SK-N-SH treated with all-trans-retinoic acid at 6 μM for 48 hours (cell line): ENCODE measurements at places on chromosomes 11 and 22.

DNA sequence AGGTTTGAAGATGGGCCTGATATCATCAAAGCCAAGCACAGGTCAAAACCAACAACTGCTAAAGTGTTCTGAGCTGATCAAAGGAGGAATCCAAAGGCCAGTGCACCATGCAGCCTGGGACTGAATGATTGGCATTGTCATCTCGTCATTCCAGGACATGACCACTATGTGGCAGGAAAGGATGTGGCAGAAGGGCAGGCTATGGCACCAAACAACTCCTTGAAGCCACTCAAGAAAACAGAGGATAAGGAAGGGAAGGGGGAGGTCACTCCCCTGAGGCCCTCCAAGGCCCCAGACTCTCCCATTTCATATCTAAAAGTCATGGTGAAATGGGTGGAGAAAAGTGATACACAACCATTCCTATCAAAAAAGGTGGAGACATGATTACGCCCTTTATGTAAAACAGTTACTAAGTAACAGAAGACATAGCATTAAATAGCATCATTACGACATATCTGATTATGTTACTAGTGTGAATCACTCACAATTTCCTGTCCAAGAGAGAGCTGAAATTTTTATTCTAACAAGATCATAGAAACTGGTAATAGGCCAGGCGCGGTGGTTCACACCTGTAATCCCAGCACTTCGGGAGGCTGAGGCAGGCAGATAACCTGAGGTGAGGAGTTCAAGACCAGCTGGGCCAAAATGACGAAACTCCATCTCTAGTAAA, 49.3 kb downstream of the AHNAK start:
- ATAC-seq, result peak; percentile 81

- no peak for ATAC-seq
These were observed 19.6 kb downstream of the PPFIBP2 start for GRCh38 chr11:7533199-7534041.

DNA sequence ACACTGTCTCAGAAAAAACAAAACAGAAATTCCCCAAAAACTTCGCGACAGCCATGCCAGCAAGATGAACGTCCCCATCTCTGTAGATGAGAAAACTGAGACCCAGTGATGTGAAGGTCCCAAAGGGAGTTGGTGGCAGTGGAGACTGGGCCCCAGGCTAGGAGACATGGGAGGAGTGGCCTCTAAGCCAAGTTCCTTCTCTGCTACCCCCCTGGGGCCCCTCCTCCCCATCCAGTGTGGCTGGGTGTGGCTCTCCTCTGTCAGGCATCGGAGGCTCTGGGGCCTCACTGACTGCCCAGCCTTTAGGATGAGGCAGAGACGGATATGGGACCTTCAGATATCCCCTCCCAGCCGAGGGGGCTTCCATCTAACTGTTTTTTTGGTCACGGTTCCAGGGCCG, 9.8 kb downstream of the RELT start:
- ATAC-seq, result no peak

DNA sequence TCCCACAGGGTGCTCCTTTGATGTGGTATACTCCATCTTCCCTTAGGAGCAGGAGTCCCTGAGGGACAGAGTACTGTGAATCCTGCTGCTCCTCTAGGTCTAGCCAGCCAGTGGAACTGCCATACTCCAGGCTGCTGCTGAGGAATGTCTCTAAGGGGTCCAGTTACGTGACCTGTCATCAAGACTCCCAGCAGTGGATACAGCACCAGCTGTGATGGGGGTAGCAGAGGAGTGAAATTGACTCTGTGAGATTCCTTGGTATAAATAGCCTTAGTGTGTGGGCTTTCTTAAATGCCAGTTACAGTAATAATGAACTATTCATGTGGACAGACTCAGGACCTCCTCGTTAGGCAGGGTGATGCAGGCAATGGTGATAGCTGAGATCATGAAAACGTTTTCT, 140.4 kb upstream of the LUZP2 start:
- no peak for ATAC-seq

- no peak for ATAC-seq
These were observed 6.4 kb downstream of the PRPF19 start for GRCh38 chr11:60899977-60900376.

DNA sequence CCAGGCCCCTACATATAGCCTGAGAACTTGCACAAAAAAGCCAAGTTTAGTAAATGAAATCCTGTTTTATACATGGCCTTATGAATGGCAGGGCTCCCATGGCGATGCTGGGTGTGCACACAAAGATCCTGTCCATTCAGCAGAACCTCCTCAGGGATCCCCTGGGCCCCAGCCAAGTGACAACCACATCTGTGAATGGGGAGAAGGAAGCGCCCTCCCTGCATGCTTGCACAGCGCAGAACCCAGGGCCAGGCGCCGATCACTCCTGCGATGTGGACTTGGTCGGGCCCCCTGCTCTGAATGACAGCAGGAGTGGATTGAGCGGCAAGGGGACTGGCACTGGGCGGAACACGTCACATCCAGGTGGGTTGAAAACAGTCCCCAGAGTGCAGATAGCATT, 4.5 kb upstream of the CDC42EP2 start:
- no peak for ATAC-seq

DNA sequence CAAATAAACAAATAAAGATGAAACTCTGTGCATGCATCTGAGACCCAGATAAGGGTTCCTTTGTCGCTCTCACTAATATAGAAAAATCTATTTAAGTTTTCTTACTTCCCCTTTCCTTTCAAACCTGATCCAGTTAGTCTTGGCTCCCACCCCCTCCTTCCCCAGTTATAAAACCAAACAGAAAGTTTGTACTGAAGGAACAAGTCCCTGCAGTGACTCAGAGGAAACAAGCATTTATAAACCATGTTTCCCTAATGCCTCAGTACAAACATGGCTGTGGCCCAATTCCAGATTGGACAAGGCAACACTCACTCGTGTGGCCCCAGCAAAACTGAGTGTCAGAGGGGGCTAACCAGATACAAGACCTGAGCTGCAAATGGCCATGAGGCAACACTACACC, 65.5 kb upstream of the ARHGAP20 start:
- ATAC-seq, result no peak

DNA sequence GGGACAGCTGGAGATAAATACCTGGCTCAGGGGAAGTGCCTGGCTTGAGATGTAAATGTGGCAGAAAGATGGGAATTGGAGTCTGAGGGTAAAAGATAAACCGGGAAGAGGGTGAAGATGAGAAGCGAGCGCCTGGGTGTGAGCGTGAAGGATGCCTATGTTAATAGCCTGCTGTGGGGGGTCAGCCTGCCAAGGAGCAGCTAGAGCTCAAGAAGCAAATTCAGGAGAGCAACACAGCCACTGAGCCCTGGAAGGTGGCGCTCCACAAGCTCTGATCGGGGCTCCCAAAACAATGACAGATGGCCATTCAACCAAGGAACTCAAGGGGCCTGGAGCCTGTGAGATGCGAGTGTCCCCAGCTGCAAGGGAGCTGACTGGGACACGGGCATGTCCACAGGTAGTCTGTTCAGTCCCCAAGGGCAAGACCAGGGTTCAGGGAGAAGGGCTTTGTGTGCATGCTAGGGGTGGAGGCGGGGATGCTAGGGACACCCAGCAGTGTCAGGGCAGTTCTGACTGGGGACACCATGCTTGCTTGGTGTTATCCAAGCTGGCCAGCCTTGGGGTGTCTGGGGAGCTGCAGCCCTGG, 2.8 kb downstream of the GSC2 start:
- no peak for ATAC-seq

DNA sequence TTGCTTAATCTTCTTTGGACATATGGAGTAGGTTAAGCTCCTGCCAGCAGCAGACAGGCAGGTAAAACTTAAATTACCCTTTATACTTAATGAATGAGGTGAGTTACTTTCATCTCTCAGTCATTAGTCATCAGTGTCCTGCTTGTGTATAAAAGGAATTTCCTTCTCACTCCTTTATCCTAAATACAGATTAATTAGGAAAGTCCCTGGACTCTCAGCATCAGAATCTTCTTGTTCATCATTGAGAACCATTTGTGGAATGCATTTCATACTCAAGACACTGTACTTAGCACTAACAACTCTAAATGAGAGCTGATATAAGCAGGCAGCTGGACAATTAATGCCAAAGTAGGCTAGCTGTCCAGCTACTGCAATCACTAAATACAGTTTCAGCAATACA, 630.4 kb downstream of the METTL15 start:
- no peak for ATAC-seq

DNA sequence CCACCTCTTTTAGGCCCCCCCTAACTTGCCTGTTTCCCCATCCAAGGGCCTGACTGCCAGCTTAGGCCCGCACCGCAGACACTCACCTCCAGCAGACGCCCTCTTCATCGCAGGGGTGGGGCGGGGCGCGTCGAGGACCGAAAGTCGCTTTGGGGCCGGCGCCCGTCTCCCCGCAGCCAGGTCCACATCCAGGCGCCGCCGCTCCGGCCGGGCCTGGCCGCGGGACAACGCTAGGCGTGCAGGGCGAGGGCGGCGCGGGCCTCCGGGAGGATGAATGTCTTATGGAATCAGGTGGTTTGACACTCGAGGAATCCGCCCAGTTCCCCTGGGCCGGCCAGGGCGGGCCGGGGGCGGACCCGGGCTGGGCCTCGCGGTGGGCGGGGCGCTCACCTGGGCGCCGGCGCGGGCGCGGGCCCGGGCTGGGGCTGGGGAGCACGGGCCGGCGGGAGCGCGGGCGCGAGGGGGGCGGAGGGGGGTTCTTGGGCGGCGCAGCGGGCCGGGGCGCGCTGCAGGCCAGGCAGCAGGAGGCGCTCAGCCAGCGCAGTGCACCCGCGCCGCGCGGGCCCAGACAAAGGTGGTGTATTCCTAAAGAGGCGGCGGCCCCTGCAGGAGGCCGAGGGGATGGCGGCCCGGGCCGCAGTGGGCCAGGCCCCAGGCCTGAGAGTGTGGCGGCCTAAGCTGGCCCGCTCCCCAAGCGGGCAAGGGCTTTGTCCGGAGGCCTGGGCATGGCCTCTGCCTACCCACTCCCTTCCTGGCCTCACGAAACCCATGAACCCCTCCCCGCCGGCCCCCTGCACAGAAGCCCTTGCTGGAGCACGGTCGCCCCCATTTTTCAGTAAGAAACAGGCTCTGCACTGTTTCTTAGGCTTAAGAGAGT, 177.6 kb downstream of the IGLL1 start:
- ATAC-seq, result peak; percentile 86

- ATAC-seq, result peak; percentile 53
These were observed 369 bp downstream of the DGCR8 start for GRCh38 chr22:20080445-20080775.

GRCh38 chr11:45920531-45921477, 1.7 kb upstream of the LARGE2 start:
- ATAC-seq, result no peak

GRCh38 chr11:69665669-69666068, 9.5 kb downstream of the LTO1 start:
- ATAC-seq, result no peak

- ATAC-seq, result no peak
These were observed 109.7 kb downstream of the INSC start for GRCh38 chr11:15224466-15224865.

DNA sequence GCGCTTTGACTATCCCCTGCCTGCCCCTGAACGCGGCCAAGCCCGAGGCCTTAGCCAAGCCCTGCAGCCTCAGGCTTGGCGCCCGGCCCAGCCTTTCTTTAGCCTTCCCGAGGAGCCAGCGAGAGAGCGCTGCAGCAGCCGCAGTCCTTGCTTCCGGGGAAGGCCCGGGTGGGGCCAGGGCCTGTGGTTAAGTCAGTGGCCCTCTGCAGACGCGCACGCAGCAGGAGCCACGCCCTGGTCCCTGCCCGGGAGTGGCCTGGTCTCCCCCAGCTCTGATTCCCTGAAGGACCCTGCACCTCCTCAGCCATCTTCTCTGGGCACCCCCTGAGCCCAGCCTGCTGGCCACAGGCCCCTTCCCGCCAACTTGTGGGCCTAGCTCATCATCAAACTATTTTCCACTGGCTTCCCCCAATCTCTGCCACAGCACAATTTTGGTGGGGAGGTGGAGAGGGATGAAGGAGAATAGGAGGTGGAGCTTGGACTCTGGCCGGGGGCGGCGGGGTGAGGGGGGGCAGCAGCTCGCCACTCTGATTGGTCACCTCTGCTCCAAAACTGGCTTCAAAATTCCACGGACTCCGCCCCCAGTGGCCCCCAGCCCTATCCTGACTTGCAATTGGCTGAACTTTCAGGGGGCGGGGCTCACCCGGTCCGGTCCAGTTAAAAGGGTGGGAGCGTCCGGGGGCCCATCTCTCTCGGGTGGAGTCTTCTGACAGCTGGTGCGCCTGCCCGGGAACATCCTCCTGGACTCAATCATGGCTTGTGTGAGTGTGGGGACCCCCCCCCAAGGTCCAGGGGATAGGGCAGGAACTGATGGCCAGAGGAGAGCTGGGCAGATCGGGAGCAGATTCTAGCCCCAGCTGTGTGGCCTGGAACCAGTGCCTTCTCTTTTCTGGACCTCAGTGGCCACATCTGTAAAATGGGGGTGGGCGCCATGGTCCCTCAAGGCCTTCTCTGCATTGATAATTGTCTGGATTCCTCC, at the start of gene LGALS1:
TSS of gene LGALS1 (plus strand) at position 686 of the 979 bp plus-strand sequence. CDS start at position 753, 67 bp downstream.
- ATAC-seq, result peak; percentile 84

GRCh38 chr11:37630866-37631265, 1032.8 kb upstream of the RAG2 start:
- no peak for ATAC-seq

GRCh38 chr22:32100711-32101110, 57.6 kb downstream of the SLC5A1 start:
- no peak for ATAC-seq

DNA sequence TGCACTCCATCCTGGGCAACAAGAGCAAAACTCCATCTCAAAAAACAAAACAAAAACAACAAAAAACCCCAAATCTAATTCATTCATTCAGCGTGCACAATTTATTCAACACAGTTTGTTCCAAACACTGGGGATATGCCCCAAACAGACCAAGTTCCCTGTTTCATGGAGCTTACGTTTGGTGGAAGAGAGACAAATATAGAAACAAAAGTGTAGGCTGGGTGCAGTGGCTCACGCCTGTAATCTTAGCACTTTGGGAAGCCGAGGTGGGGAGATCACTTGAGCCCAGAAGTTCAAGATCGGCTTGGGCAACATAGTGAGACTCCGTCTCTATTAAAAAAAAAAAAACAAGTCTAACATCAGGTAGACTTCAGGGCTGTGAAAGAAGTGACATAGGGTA, 52.4 kb downstream of the PTPRJ start:
- no peak for ATAC-seq

GRCh38 chr11:43197379-43197778, 114.4 kb upstream of the API5 start:
- ATAC-seq, result no peak

- peak; percentile 98 for ATAC-seq
These were observed 38.0 kb upstream of the TBCEL start for GRCh38 chr11:120985718-120986569.

GRCh38 chr22:49525801-49526535, 301.7 kb downstream of the BRD1 start:
- no peak for ATAC-seq

DNA sequence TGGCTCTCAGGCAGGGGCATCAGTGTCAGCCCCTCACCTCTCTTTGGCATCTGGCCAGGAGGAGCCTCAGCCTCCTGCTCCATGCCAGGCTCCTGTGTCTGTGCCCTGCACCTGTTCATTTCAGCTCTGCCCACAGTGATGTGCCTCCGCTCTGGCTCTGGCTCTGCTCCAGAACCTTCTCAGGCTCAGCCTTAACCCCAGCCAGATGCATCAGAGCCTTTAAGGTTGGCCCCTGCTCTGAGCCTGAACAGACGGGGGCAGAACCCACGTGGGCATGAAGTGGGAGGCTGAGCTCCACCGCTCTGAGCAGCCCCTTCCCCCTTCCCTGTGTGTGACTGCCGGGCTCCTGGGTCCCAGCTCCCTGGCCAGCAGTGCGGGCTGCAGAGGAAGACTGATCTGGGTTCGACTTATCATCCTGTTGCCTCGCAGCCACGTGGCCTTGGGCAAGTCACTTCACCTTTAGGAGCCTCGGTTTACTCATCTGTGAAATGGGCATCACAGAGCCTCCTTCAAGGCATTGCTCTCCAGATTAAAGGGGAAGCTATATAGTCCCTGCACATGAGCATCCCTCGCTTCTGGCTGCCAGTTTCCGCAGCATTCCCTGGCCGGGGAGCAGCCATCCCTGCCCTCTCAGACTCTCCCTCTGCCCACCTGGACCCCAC, 44.7 kb upstream of the RTL6 start:
- no peak for ATAC-seq
